Skin of body (tissue), 3 donors: ENCODE measurements at places on chromosomes 5 and 9. TPM values are rescaled to one million over a fixed set of nuclear protein-coding genes. Genes with fewer than 3 reads are reported as not detected.

DNA sequence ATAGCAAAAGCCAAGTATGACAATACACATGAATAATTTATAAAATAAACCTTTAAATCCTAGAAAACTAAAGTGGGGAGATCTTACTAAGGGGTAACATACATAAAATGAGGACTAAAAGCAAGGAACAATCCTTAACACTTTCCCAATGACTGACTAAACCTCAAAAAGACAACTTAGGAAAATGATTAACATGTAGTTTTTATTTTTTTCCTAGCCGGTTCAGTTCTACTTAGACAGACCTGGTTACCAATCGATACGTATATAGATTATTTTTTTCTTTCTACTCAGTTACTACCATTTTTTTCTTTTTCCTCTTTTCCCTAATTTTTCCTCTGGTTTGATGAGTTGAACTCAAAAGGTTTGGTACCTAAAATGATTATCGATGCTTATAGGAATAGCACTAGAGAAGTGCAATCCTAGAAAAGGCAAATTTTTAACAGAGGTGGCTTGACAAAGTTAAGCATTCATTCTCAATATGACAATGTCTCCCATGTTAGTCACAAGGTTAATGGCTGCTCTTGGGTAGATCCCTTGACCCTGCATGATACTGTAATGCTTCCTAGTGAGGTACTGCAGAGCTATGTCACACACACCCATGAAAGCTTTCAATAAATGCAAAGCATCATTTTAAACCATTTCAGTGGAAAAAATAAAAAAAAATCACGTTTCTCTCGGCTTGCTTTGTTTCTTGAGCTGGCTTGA lies 41.5 kb downstream of the FBXO4 start:
- DNase-seq, result no peak

- no peak for DNase-seq
Measured at GRCh38 chr5:44862808-44863207, 54.1 kb downstream of the MRPS30 start.

Gene PCDHGA2
- 3.6 TPM for total RNA-seq

DNA sequence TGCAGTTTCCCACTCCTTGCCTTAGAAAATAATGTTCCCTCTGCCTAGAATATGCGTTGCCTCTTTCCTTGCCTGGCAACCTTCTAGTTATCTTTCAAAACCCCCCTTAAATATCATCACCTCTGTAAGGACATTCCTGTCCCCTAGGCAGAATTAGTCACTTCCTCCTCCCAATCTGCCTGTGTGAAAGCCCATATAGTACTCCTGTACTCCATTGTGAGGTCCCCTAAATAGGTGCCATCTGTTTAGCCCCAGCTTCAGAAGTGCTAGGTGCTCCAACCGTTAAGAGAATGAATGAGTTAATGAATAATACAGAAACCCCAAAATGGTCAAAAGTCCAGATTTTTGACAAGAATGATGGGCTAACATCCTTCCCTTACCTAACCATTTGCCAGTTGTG lies 181.4 kb downstream of the GDNF start:
- DNase-seq, result no peak

Gene FRRS1L
- total RNA-seq, result 1.5 TPM

GRCh38 chr5:38420691-38421390 lies 135.6 kb downstream of the LIFR start:
- DNase-seq, result peak; percentile 30

GRCh38 chr9:31259824-31260223 lies 1124.6 kb upstream of the ACO1 start:
- no peak for DNase-seq

DNA sequence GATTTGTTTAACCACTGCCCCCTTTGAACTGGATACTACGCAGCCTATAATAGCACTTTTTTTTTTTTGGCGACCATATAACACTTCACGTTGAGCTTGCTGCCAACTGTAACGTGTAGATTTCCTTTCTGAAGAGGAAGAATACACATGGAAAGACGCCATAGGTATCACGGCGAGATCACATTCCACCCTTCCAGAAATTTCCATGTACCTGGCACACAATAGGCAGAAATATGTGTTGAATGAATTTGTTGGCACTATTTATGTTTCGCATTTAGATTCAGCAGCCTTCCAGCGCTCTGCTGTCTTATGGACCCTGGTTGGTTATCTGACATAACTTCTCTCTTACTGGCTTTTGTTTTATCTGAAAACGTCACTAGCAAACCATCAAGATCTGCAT lies 250.3 kb downstream of the SLIT3 start:
- no peak for DNase-seq

Gene SLC36A2
- 0.20 TPM for total RNA-seq

DNA sequence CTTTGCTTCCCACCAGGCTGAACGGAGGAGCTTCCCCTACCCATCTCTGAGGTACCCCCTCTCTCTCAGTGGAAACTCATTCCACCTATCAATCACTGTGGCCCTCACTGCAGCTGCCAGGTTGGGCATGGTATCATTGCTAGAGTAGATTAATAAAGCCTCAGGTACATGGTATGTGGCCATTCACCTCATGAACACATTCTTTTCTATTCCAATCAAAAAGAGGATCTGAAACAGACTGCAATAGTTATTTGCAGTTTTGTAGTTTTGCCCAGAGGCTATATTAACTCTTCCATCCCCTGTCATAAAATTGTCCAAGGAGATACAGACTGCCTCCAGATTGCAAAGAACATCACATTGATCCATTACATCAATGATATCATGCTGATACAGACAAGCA lies 85.8 kb upstream of the MVB12B start:
- no peak for DNase-seq

- DNase-seq, result no peak
Measured at GRCh38 chr5:147431586-147431985, 78.3 kb downstream of the DPYSL3 start.

GRCh38 chr5:154164249-154164581 lies 26.3 kb upstream of the GALNT10 start:
- no peak for DNase-seq

Gene SGCD
- total RNA-seq, result 54.5 TPM

GRCh38 chr5:102711525-102712385 lies 43.4 kb upstream of the PAM start:
- DNase-seq, result no peak

- peak; percentile 40 for DNase-seq
Measured at GRCh38 chr9:99822806-99823591, 1.3 kb downstream of the NR4A3 start.

- no peak for DNase-seq
Measured at GRCh38 chr5:169768416-169768815, 131.3 kb downstream of the DOCK2 start.

GRCh38 chr5:13989832-13990231 lies 45.3 kb upstream of the DNAH5 start:
- no peak for DNase-seq

Gene CRB2
- 0.10 TPM for total RNA-seq

Gene AGXT2
- total RNA-seq, result not detected

Gene THBS4
- 12.3 TPM for total RNA-seq

DNA sequence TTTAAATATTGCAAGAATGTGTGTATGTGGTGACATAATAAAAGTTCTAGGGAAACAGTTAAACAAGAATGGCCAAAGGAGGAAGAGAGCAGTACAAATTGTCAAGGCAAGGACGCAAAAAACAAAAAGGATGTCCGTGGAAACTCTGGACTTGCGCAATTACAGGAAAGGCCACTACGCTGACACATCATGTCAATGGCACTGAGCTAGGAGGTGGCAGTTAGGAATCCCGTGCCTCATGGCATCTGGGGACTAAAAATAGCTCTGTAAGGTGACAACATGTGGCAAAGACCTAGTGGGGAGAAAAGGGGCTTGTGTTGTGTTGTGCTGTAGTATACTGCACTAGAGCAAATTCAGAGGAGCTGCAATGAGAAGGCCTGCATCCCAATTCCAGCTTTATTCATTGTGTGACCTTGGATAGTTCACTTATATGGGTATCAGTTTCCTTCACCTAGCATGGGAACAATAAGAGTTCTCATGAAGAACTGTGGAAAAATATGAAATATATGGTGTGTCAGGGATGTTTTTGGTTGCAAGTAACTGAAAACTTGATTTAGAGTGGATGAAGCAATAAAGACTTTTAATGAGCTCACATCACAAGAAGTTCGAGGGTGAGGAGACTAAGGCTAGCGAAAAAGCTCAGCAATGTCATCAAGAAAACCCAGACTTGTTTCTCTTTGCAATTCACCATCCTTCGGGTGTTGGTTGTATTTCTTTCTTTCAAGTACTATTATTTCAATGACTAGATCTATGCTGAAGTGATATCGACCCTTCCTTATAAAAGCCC lies 124.1 kb upstream of the STC2 start:
- no peak for DNase-seq

Gene MZB1
- total RNA-seq, result 0.89 TPM

Gene IRX1
- total RNA-seq, result 14.4 TPM

DNA sequence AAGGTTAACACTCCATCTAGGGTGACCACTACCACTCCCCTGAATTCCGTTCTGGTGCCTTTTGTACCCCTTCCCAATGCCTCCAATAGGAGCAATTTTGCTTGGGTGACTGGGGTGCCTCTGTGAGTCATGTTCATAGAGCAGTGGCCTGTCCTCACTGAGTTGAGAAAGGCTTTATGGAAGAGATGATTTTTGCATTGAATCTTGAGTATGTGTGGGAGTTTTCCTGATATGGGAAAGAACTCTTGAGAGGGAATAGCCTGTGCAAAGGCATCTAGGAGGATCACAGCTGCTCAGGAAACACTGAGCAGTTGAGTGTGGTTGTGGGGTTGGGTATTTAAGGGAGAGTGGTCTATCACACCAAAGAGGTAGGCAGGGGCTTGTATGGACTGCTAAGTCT lies 16.2 kb downstream of the C9orf43 start:
- DNase-seq, result no peak

DNA sequence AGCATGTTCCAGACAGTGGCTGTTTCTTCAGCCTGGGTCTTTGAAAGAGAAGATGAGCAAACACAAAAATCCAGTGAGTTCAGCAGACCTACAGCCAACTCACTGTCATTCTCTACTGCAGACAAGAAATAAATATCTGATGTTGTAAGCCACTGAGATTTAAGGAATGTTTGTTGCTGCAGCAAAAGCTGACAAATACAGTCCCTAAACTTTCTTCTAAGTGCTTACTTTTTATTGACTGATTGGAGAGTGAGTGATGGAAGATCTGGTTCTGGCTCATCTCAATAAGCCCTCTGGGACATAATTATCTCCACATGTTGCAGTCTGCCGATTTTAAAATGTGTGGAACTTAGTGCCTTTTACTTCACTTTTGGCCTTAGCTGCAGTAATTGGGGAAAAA lies 69.9 kb upstream of the LMNB1 start:
- no peak for DNase-seq

- DNase-seq, result peak; percentile 13
Measured at GRCh38 chr5:29263915-29264351, 1929.6 kb upstream of the CDH6 start.

DNA sequence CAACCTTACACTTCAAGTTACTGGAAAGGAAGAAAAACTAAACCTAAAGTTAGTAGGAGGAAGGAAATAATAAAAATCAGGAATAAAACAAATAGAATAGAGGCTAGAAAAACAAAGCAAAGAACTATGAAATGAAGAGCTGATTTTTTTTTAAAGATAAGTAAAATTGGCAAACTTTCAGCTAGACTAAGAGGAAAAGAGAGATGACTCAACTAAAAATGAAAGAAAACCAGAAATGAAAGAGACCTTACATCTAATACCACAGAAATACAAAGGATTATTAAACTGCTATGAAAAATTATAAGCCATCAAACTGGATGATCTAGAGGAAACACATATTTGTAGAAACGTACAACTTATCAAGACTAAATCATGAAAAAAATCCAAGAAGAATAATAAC lies 60.0 kb downstream of the PRRC1 start:
- no peak for DNase-seq

Gene ANKRD20A1
- total RNA-seq, result 0.89 TPM

- DNase-seq, result no peak
Measured at GRCh38 chr5:159411115-159411514, 80.8 kb upstream of the IL12B start.

DNA sequence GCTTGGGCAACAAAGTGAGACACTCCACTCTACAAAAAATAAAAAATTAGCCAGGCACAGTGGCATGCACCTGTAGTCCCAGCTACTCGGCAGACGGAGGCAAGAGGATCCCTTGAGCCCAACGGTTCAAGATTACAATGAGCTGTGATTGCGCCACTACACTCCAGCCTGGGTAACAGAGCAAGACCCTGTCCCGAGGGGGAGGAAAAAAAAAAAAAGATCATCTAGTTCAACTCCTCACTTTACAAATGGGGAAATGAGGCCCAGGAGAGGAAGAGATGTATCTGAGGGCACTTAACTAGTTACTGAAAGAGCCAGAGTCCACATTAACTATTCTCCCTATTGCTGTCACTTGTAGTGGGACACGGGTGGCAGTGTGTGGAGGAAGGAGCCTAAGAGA lies 13.8 kb downstream of the PDCL start:
- DNase-seq, result no peak

DNA sequence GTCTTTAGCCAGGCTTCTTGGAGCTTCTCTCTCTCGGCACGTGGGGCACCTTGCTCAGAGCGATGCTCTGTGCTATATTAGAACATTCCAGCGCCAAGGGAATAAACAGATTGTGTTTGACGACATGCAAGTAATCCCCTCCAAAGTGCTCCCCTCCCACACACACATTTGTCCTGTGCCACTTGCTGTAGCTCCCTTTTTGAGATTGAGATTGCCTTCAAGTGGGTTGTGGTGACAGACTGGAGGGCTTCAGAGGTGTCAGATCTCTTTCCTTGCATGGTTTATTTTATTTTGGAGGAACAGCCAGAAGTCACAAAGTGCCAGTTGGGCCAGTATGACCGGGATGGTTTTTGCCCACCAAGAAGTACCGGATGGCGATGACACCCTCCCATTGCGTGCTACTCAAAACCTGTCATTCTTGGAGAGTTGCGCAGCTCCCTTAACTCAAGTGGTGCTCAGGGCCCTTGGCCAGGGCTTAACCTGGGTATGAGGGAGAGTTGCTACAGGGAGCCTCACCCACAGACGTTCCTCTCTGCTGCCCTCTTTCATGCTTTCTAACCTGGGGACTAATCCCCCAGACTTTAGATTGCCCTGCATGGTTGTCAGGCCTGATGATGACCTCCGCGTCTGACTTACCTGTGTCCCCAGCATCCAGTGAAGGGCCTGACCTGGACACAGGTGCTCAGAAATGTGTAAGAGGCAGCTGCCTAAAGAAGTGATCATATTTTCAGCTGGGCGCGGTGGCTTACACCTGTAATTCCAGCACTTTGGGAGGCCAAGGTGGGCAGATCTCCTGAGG lies 18.8 kb upstream of the RPL26L1 start:
- no peak for DNase-seq

DNA sequence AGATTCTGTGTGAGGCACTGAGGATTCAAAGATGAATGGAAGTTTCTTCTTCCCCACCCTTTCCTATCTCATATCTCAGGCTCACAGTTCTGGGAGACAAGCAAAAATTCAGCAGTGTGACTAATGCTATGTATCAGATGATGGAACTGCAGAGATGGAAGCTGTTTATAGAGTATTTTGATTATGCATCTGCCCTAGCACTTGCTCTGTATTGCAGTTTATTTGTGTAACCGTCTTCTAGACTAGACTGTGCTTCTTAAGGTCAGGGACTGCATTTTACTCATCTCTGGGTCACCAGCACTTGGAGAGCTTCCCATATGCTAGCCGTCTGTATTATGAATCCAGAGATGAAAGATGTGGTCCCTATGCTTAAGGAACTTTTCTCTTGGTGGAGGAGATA lies 12.6 kb downstream of the CAVIN4 start:
- DNase-seq, result no peak

Gene UBE2QL1
- total RNA-seq, result 0.89 TPM
